T-helper 2 cell (primary cell): ENCODE measurements at places on chromosomes 12 and 14.

GRCh38 chr14:49526101-49526500 lies 60.1 kb downstream of the RPS29 start:
- DNase-seq = no peak

GRCh38 chr12:102095677-102096263 lies 24.1 kb downstream of the NUP37 start:
- DNase-seq = peak; percentile 56

DNA sequence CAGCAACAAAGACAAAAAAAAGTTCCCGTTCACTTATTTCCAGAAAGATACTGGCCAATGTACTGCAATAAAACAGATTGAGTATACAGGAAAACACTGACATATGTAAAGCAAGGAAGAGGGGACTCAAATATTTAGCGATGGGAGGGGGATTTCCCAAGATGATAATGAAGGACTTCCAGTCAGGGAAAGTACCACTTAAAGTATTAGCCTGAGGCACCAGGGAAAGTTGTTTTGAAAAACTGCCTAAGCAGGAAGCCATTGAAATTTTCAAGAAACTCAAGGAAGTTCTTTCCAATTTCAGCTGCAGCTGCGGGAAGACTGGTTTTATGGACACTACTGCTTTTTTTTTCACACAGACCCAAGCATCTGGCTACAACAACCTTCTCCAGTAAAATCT lies 1007.4 kb upstream of the NOVA1 start:
- DNase-seq = no peak

- DNase-seq = no peak
These were observed 31.5 kb upstream of the BHLHE41 start for GRCh38 chr12:26156201-26156871.

DNA sequence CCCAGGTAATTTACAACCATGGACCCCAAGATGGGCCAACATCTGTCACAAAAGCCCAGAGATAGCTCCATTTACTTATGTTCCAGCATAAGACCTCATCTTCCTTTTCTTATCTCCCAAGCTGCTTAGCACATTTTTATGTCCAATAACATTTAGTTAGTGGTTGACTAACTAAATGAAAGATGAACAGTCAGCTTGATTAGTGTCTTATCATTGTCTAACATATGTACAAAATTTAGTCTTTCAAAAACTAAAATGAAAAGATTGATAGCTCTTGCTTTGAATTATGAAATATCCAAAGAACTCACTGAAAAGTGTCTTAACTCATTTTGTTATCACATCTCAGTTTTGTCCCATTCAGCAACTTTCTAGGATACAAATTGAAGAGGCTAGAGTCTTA lies 163.1 kb upstream of the EGLN3 start:
- no peak for DNase-seq
